ENCODE measurements at places on chromosomes 16 and 17. TPM values are rescaled to one million over a fixed set of nuclear protein-coding genes. Genes with fewer than 3 reads are reported as not detected.

FAM171A2 gene
- 53.2 TPM for polyA plus RNA-seq

NGFR gene
- 6.4 TPM for polyA plus RNA-seq

DNA sequence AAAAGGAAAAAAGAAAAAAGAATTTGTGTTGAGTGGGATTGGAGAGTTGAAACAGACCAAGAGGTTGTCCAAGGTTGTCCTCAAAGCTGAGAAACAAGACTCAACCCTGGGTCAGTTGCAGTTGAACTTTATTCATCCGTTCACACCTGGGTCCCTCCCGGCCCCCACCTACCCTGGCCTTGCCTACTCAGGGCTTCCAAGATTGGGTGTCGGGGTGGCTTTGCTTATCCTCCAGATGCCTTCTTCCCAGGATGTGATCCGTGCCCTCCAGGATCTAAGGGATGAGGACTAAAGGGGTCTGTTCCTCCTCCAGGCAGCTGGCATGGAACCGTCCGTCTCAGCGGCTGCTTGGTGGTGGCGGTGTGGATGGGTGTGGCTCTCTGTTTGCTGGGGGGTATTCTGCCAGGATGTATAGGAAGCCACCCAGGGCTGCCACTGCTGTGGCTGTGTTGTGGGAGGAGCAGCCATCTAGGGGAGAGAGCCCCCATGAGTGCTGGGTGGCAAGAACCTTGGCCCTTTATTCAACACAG lies 10.3 kb upstream of the NAGPA start:
- no peak for DNase-seq

DNA sequence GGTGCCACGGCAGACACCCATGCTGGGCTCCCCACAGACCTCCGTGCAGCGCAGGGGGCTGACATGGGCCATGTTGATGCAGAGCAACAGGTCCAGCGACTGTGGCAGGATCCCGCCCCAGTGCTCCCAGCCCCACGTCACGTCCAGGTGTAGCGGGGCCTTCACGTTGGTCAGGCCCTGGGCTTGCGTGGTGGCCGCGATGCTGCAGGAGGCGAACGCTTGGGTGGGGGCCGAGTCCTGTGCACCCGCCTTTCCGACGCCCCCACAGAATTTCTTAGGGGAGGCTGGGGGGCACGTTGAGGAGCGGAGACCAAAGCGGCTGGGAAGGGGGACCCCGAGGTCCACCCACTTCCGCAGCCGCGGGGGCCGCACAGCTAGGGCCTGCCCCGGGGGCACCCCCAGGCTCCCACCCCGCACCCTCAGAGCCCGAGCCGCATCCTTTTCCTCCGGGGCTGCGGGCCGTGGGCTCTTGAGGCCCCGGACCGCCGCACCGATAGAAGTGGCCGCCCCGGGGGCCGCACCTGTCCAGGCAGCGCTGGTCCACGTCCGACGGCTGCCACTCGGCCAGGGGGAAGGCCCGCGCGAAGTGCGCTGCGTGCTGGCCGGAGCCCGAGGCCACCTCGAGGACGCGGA lies 416 bp downstream of the METTL26 start:
- no peak for DNase-seq

DNA sequence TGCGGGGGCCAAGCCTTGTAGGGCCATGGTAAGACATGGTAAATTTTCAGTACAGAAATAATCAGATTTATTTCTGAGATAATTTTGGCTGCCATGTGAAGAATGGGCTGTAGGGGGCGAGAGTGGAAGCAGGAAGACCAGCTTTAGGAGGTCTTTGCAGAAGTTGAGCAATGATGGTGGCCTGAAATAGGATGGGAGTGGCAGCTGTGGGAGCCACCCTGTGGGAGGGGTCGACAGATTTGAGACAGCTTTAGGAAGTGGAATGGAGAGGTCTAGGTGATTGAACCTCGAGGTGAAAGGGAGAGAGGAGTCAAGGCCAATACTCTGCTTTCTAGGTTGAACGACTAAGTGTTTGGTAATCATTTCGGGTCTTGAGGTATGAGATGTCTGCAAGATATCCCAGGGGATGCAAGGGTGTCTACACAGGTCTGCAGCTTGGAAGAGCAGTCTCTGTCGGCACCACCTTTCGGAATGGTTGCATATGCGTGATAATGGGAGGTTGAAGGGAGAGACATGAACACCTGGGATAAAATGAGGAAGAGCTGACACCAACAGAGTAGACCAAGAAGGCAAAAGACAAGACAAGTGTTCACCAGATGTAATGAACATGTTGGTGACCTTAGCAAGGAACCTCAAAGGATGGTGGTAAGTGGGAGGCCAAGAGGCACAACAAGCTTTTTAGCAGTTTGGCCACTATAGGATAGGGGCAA lies 4.2 kb upstream of the ATXN7L3 start:
- no peak for DNase-seq

NACA2 gene
- polyA plus RNA-seq = 4.3 TPM

- no peak for DNase-seq
Observed at GRCh38 chr16:27430923-27431484, 29.0 kb downstream of the IL21R start.

TBC1D3C gene
- 0.21 TPM for polyA plus RNA-seq

GRCh38 chr17:31549121-31549524 lies 157.6 kb downstream of the RAB11FIP4 start:
- no peak for DNase-seq

SLC47A1 gene
- 19.7 TPM for polyA plus RNA-seq

DNA sequence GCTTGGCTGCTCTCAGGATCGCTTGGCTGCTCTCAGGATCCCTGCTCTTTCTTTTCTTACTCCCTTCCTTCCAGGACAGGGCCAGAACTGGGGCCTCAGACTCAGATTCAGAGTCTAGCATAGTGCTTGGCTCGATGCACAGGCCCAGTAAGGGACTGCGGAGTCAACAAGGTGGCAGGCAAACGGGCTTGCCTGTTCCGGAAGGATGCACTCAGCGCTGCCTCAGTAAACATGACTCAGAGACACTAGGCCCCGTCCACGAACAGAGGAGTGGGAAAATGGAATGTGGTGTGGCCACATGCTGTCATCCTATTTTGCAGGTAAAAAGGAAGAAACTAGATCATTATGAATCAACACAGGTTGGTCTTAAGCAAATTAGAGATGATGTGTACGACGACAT lies 9.8 kb downstream of the SPHK1 start:
- no peak for DNase-seq

CD19 gene
- polyA plus RNA-seq = 3.3 TPM

GRCh38 chr17:850851-851763 lies 69.0 kb downstream of the MRM3 start:
- no peak for DNase-seq

DNA sequence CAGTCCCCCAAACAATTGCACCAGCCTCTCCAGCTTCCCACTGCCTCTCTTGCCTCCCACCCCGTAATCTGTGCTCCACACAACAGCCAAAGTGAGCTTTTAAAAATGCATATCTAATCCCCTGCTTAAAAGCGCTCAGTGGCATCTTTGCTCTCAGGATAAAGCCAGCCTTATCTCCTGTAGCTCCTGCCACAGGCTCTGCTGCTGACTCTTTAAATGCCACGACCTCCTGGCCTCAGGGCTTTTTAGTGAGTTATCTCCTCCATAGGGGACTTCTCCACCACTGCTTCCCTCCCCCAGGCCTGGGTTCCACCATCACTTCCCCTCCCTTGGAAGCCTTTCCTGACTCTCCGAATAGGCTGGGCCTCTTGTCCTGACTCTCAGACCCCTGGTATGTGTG lies 98.6 kb downstream of the GNAO1 start:
- no peak for DNase-seq

ZSCAN10 gene
- polyA plus RNA-seq = 0.11 TPM

TMC5 gene
- polyA plus RNA-seq = 0.43 TPM

- DNase-seq = no peak
Observed at GRCh38 chr17:80791758-80792284, 199.8 kb upstream of the CHMP6 start.

NLRP1 gene
- polyA plus RNA-seq = 47.1 TPM

DNA sequence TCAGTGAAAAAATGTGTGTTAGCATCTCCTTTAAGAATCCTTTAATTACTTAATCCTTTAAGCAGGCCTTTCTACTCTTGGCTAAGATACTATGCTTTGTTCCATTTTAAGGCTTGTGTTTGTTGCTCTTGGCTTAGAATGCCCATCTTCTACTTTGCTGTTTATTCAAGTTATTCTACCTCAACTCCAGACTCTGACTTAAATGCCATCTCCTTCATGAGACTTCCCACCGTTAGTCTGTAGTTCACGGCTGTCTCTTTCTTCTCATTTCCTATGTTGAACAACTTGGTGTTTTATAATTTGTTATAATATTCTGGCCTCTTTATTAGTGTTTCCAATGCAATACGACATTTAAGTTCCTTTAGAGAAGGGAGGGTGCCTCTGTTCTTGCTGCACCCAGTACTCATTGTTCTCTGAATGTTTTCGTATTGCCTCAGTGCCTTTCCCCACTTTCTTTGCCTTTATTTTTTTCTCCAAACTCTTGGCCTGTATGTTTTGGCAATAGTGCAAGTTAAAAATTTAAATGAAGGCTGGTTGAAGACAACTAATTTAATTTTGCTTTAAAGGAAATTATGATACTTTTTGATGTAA lies 6.1 kb upstream of the KRT10 start:
- DNase-seq = no peak

- DNase-seq = no peak
Observed at GRCh38 chr17:16926571-16927451, 45.1 kb downstream of the TNFRSF13B start.

GRCh38 chr17:57305908-57306504 lies 49.7 kb downstream of the MSI2 start:
- DNase-seq = no peak

- DNase-seq = no peak
Observed at GRCh38 chr16:12305847-12306801, 329.6 kb downstream of the SNX29 start.

CPHXL2 gene
- polyA plus RNA-seq = not detected

DNA sequence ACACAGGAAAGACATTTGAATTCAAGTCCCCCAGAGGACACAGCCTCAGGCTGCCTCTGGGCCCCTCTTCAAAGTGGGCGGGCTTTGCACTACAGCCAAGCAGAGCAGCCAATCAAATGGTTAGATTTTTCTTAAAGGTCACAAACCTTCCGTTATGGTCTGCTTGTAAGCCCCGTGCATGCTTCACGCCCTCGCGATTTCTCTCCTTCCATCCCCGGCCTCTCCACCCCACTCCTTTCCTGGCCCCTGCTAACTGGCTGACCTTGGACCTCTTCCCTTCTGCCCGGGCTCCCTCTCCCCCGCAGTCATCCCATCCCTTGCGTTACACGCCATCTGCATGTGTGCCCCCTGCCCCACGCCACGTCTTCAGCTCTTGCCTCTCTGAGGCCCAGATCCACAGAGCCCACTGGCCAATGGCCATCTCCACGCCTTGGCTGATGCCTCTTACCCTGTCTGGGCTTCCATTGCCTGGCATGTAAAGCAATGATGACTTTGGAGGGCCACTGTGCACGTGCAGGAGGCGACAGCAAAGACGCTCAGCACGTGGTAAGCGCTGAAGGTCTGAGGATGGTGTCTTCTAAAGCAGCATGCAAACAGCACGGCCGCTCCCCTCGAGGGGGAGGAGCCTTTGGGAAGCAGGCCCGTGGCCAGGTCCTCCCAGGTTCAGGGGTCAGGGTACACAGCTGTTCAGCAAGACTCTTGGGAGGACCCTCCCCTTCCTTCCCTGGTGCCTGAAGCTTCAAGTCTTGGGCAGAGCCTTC lies 86.8 kb downstream of the ZDHHC7 start:
- DNase-seq = no peak
